NCI-H1092 treated with DMSO at 0.1 percent for 48 hours (cell line): ENCODE measurements at places on chromosomes 6 and 20.

GRCh38 chr6:117469791-117470190, 12.7 kb upstream of the DCBLD1 start:
- no peak for DNase-seq

GRCh38 chr6:133568970-133569889, 319.7 kb upstream of the TCF21 start:
- DNase-seq = peak; percentile 76

DNA sequence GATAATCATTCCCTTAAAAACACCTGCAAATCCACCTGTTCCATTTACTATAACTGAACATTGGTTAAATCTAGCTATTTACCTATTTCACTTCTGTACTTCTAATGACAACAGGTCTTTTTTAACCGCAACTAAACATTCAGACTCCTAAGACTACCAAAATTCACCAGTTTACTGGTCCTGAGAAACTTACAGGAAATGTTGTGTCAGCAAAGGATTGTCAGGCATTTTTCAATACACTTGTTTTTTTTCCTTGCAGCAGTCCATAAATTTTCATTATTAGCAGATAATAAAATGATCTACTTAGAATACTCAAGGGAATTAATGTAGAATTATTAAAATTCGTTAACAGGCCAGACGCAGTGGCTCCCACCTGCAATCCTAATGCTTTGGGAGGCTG, 5.3 kb downstream of the ZUP1 start:
- DNase-seq = no peak

DNA sequence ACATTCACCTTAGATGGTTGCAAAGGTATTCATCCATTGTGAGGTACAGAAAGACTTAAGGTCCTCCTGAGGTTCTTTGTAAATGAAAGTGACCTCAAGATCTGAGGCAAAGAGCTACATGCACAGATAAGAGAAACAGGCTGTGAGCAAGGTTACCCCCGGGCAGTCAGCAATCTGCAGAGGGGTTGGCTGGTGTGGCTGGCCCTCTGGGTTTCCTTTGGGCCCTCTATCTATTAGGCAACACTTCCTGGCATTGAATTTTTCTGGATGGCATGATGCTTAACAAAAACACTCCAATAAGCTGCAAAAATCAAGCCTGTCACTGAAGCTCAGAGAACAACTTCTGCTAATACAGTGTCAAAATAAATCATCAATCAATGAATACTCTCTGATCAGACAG, 48.9 kb upstream of the RALGAPA2 start:
- no peak for DNase-seq

GRCh38 chr20:40943591-40943990, 85.0 kb upstream of the TOP1 start:
- no peak for DNase-seq

- DNase-seq = no peak
These were observed 173.5 kb downstream of the SLC35F1 start for GRCh38 chr6:118080547-118080946.

- no peak for DNase-seq
These were observed 54.2 kb upstream of the MLIP start for GRCh38 chr6:54057058-54057457.

GRCh38 chr6:99745651-99746050, 139.0 kb downstream of the PRDM13 start:
- DNase-seq = no peak

- DNase-seq = peak; percentile 49
These were observed 859 bp upstream of the TOMM6 start for GRCh38 chr6:41786451-41787218.
